T-helper 1 cell (primary cell): ENCODE measurements at places on chromosomes 5 and 9.

- DNase-seq, result no peak
These were observed 598 bp downstream of the MYO10 start for GRCh38 chr5:16935231-16936149.

- DNase-seq, result no peak
These were observed 103.2 kb downstream of the FSTL4 start for GRCh38 chr5:133508845-133509741.

- DNase-seq, result no peak
These were observed 8.6 kb downstream of the KCTD16 start for GRCh38 chr5:144179226-144179625.

GRCh38 chr5:56299212-56299611, 66.1 kb upstream of the ANKRD55 start:
- no peak for DNase-seq

DNA sequence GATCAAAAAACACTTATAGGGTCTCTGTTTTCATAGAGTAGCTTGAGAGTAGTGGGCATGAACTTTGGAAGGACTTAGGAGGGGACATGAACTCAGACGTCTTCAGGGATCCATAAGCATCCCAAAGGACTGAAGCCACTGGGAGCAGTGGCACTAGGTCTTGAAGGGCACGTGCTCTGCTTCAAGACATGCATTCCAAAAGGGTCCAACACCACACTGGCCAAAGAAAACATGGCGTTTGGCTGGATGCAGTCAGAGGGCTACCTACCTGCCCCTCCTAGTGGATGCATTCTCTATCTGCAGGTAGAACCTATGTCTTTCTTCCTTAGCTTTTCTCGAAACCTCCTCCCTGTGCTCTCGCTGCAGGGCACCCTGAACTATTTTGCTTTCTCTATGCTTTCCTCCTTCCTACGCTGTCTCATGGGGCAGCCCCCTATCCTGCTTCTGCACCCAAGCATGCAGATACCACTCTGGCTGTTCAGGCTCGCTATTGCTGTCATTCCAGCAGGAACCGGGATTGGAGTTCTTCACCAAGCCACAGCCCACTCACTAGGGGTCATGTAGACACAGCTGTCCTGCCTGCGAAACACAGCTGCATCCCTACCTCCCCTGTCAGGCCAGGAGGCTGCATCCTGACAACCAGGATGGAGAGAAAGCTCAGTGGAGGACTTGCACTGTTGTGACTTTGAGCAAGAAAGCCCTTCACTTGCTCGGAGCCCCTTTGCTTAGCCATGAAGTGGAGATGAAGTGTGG, 11.9 kb downstream of the FAM240B start:
- no peak for DNase-seq

GRCh38 chr9:111037708-111038330, 451 bp downstream of the LPAR1 start:
- no peak for DNase-seq

DNA sequence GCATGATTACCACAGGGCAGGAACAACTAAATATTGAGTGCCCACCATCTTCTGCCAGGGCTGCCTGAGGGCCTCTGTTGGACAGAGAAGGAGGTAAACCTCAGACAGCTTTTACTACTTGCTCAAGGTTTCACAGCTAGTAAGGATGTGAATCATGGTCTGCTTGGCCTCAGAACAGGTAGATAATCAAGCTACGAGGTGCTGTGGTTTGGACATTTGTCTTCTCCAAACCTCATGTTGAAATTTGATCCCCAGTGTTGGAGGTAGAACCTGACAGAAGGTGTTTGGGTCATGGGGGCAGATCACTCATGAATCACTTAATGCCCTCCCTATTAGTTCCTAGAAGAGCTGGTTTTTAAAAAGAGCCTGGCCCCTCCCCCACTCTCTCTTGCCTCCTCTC, 541.2 kb upstream of the TRPC7 start:
- no peak for DNase-seq

- no peak for DNase-seq
These were observed 114.3 kb downstream of the MVB12B start for GRCh38 chr9:126440940-126441339.

GRCh38 chr9:127225801-127226625, 38.6 kb upstream of the GARNL3 start:
- DNase-seq, result no peak

DNA sequence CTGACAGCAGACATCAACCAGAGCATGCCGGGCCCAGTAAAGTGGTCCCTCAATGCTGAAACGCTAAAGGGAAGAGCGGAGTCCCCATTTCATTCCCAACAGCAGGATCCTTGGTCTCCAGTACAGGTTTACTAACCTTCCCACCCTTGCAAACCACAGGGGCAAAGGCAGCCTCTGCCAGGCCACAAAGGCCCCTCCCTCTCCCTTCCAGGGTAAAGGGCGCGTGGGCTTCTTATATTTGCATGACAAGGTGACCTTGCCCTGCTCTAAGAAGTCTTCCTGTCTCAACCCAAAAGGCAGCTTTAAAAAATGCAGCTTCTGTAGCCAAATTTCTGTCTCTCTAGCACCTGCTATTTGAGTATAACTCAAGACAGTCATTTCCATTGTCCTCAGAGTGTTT, 131.5 kb upstream of the PTCH1 start:
- no peak for DNase-seq

DNA sequence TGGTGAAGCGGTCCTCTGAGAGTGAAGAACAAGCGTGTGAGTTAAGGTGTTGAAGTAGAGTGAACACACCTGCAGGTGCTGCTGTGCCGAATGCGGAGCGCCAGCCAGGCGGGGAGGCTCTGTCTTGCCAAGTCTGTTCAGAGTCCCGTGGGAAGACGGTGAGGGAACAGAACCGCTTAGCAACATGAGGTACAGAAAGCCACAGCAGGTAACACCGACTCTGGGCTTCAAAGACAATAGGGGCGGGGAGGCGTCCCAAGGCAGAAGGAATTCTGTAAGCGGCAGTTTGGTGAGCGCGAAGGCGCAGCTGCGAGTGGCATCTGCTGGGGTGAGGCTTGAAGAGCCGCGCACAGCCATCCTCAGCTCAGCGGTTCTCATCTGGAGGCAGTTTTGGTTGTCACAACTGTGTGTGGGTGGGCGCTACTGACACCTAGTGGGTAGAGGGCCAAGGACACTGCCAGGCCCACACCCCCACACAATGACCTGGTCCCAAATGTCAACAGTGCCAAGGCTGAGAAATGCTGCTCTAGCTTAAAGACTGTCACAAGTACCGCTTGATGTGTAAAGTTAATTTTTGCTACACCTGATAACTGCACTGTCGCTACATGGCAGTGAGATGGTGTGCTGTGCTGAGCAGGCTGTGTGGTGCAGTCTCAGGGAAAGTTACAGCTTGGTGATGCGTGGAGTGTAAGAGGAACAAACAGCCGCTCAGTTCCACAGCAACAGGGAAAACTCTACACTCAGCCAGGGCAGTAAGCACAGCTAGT, 67.4 kb upstream of the TBC1D9B start:
- no peak for DNase-seq

DNA sequence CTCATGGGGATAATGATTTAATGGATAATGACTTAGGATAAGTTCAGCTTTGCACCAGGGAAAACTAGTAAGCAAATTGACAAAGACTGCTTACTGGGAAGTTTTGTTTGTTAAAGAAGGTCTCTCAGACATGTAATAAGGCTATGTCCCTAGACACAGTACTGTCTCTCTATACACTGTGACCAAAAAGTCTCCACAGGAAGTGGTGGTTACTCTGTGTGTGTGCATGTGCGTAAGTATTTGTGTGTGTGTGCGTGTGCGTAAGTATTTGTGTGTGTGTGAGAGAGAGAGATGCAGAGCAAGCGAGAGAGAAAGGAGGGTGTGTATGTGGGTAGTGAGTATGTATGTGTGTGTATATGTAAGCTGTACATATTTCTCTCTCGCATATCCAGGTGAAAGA, 229.6 kb downstream of the GLIS3 start:
- no peak for DNase-seq

DNA sequence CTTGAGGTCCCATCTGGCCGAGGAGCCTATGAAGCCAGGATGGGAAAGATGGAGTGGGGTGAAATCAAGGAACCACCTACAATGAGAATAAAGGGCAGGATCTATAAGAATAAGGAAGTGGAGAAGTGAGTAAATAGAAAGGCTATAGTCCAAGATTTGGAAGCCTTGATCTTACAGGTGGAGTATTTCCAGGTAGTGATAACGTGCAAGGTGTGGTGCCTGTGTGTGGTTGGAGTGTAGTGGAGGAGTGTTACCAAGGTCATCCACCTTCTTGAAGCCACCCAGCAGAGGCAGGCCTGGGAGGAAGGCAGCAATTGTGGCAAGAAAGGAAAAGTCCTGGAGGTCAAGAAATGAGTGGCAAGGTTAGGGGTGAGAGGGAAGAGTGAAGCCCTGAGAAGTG, 72.9 kb downstream of the IQGAP2 start:
- no peak for DNase-seq

DNA sequence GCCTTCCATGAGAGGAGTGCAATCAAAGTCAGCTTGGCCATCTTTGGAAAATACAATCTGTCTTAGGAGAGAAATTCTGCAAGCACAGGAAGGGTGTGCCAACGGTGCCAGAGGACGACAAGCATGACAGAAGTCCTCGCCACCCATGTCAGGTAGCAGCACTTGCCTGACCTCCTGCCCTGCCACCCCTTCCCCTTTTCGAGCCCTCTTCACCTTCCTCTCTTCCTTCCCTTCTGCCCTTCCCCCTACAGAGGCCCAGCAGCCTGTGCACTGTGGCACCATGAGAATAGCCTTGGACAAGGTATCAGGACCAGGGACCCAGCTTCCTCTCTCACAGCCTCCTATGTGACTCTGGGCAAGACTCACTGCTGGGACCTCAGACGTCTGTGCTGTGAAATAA, 5.3 kb upstream of the UBE2QL1 start:
- DNase-seq, result no peak

DNA sequence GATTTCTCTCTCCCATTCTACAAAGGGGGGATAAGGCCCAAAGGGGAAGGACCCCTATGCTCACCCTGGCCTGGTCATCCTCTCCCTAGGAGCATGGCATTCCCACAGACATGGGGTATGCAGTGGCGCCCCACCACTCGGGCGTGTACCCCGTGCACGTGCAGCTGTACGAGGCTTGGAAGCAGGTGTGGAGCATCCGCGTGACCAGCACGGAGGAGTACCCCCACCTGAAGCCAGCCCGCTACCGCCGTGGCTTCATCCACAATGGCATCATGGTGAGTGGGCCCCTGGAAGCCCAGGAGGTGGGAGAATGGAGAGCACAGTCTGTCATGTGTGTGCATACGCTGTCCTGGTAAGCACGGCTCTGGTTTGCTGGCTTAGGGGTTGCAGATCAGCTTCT, 27.7 kb downstream of the NDST1 start:
- no peak for DNase-seq

DNA sequence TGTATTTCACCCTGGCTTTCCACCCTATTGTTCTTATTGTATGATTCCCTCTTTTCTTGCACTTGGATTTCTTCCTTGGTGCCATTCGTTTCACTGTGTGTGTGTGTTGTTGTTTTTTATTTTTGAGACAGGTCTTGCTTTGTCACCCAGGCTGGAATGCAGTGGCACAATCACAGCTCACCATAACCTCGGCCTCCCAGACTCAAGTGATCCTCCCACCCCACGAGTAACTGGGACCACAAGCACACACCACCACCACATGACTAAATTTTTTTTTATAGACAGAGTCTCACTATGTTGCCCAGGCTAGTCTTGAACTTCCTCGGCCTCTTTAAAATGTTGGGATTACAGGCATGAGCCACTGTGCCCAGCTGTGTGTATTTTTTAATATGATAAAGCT, 72.0 kb downstream of the MLLT3 start:
- DNase-seq, result no peak

DNA sequence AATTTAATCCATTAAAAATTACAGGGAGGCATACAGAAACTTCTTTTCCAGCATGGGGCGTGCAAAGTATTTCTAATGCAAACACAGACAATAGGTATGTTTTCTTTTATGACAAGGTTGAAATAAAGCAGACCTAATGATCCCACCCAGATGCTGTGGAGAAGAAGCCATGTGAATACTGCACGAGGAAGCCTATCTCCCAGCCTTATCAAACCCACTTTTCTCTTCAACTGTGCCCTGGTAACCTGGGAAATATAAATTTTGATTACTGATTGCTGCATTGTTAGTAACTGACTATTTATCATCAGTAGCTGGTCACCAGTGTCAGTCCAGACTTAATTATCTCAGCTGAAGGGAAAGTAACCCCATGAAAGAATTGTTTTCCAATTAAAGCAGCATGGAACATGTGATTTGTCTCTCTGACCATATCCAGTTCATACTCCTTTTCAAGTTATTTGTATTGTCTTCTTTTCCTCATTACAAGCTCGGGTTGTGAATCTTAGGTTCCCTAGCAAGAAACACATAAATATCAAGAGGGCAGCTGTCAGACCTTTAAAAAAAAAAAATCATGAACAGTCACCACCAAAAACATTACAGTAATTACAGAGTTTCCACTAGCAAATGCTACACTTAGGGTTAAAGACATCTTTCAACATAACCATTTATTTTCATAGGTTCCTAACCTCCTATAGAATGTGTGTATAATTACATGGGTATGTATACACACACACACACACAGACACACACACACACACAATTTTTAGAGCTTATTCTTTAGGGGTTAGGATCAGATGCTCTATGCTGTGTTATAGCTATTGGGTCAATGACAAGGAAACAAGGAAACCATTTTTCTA, 50.3 kb downstream of the SEMA6A start:
- no peak for DNase-seq

DNA sequence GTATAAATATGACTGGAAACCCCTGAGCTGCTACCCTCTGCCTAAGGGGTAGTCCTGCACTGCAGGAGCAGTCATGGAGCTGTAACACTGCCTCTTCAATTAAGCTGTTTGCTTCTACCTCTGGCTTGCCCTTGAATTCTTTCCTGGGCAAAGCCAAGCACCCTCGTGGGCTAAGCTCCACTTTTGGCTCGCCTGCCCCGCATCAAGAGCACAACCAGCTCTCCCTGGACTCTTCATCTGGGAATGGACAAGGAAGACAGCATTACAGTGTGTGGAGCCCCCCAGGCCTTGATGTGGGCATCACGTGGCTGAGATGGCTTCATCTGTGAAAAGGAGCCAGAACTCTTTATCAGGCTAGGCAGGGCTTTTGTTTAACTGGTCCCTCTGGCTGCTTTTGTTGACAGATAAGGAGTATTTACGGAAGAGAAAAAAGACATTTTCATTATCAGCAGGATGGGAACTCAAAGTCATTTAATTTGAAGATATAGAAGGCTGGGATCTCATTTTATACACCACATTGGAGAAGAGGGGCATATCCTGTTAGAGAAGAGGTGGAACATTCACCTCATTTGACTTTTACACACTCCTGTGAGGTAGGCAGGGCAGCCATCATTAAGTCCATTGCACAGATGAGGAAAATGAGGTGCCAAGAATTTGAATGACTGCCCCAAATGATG, 137.8 kb downstream of the SEMA6A start:
- no peak for DNase-seq

- no peak for DNase-seq
These were observed 298.4 kb downstream of the KCTD16 start for GRCh38 chr5:144469106-144469505.

GRCh38 chr5:87116825-87117512, 150.7 kb upstream of the RASA1 start:
- peak; percentile 80 for DNase-seq

GRCh38 chr5:108263338-108263737, 118.6 kb downstream of the FBXL17 start:
- no peak for DNase-seq

GRCh38 chr5:149414405-149415065, 35.4 kb upstream of the IL17B start:
- no peak for DNase-seq

GRCh38 chr9:73613092-73613701, 461.5 kb downstream of the ANXA1 start:
- no peak for DNase-seq

GRCh38 chr9:77922591-77922990, 109.0 kb downstream of the GNAQ start:
- no peak for DNase-seq
